ENCODE measurements at places on chromosomes 5 and 9.
A peak's percentile ranks its signal among the peaks of the same experiment; 100 is the strongest.

DNA sequence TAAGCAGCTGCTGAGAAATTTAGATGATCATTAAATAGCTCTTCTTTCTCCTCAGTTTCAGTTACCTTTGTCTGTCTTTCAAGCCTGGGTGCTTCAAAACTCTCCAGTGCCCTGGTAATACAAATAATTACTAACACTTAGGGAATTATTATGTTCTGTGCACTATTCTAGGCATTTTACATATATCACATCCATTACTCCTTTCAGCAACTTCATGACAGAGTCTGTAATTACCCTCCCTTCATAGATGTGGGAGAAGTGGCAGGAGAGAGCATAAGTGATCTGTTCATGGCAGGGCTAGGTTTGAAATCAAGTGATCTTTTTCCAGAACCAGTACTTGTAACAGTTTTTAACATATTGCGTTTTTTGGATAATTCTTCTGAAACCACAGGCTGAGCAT is 32.0 kb downstream of the MAN2A1 start:
- DNase-seq = no peak

DNA sequence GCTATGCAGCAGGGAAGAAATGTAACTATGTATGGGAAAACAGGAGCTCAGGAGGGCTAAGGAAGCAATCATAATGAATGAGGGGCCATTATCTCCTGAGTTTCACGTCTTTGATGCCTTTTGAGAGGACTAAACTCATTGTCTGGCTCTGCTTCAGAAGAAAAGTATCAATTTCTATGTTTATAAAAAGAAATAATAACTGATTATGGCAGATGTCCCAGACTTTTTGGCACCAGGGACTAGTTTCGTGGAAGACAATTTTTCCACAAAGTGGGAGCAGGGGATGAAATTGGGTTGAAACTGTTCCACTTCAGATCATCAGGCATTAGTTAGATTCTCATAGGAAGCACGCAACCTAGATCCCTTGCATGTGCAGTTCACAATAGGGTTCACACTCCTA is 8.7 kb upstream of the IL7R start:
- DNase-seq = no peak

- no peak for DNase-seq
Measured at GRCh38 chr9:110986529-110986928, 51.7 kb downstream of the LPAR1 start.

DNA sequence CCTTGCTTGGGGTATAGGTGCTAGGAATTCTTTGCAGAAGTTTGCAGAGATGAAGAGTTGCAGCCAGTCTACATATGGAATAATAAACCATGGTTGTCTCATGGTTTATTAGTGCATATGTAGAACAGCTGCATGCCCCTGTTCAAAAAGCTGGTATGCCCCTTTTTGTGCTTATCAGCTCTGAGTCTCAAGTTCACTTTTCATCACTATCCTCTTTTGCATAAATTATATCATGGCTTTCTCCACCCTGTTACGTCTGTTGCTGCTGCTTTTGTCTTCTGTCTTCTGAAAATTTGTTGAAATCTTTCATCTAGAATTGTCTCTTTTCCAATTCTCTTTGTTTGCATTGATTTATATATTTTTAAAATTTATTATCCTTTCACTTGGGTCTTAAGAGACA is 172.0 kb downstream of the CPLANE1 start:
- DNase-seq = no peak

DNA sequence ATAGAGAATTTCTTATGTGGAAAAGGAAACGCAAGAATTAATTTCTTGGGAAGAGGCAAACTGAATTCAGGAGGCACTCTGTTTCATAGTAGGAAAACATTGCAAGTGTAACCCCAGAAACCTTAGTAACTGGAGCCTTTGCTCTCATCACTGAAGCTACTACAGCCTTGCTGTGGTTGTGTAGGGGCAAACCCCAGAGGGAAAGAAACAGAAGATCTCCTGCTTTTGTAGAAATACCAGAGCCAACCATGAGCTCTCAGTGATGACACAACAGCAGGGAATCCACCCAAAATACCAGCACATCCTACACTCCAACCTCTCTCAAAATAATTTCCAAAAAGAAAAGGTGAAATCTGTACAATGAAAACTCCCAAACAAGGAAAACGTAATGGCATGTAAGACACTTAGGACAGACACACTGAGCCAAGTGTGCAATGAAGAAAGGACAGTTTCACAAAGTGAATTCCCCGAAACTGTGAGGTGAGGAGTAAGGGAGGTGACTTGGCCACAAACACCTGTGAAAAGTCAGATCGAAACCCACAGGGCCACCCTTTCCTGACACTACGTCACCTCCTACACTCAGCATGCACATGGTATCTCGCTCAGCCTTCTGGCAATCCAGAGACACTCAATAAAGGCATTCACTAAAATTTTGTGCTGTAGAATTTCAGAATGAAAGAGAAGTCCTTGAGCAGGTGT is 8.5 kb upstream of the ACSL6 start:
- DNase-seq = peak; percentile 54

DNA sequence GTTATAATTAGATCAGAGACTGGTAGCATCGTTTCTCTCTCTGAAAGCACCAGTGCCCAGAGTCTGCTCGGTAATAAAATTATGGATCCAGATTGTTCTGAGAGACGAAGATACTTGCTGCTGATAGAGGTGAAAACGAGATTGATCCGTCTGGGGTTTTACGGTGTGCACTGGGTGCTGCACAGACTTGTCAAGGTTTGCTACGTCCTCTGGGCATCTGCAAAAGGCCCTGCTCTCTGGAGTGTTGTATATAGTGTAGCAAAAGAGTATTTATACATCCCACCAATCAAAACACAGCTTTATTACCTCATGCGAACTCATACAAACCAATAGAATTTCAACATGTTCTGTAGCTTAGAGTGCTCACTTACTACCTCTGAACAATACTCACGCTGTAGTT is 219.3 kb downstream of the PBX3 start:
- DNase-seq = no peak

DNA sequence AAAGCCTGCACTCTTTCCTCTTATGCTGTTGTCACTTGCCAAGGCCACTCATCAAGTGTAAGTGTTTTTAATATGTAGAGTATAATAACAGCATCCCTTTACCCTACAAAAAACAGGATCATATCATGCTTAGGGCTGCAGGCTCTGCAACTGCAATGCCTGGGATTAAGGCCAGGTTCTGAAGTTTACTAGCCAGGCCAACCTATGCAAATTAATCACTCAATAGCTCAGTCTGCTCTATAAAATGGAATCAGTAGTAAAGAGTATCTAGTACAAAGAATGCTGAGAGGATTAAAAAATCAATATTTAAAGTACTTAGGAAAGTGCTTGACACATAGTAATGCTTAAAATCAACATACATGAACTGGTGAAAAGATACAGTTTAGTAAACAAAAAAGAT is 253.3 kb downstream of the EDIL3 start:
- no peak for DNase-seq

DNA sequence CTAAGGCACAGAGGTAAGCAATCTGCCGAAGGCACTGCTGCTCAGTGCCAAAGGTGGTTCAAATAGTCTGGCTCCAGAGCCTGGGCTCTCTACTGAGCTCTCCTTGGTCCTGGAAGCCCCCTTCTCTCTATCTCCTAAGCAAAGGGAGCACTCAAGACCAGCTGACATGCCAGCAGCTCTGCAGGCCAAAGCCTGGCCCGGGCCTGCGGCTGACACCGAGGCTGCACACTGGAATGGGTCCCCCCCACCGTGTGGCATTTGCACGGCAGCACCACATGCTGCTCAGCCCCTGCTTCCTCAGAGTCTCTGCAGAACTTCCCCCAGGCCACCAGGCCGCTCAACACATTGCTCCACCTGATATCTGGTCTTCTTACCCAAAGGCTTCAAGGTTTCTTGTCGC is 57.8 kb upstream of the GOLPH3 start:
- no peak for DNase-seq

DNA sequence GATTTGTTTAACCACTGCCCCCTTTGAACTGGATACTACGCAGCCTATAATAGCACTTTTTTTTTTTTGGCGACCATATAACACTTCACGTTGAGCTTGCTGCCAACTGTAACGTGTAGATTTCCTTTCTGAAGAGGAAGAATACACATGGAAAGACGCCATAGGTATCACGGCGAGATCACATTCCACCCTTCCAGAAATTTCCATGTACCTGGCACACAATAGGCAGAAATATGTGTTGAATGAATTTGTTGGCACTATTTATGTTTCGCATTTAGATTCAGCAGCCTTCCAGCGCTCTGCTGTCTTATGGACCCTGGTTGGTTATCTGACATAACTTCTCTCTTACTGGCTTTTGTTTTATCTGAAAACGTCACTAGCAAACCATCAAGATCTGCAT is 250.3 kb downstream of the SLIT3 start:
- DNase-seq = no peak

DNA sequence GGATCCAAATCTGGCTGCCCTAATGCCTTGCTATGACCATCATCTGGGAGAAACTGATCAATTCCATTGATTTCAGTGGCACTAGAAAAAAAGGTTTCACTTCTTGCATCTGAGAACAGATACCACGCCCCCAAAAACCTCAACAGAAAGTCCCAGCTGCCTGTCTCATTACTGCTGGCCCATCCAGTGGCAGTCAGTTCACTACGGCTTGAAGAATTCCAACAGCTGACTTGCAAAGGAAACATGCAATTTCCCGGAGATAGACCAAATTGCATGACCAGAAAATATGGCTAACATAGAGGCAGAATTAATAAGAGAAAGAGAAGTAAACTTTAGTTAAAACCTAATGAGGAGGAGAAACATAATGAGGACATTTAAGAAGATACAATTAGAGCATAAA is 48.6 kb downstream of the UGCG start:
- no peak for DNase-seq

GRCh38 chr5:1439388-1440097 is 5.7 kb downstream of the SLC6A3 start:
- no peak for DNase-seq

DNA sequence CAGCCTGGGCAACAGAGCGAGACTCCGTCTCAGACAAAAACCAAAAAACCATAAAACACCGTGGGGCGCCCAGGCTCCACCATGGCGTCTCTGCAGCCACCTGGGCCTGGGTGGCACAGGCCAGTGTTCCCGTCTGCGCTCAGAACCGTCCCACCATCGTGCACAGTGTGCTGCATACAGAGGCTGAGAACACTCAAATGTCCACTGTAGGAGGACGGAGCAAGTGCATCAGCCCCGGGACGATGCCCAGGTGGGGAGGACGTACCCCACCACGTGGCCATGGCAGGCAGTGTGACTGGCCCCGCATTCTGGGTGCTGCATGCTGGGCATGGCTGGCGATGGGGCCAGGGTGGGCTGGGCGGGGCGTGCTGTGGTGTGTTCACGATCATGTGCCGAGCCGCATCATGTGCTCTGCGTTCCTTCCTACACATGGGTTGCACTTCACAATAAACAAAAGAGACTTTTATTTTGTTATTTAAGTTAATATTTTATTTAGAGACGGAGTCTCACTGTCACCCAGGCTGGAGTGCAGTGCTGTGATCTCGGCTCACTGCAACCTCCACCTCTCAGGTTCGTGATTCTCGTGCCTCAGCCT is 37.8 kb downstream of the EXD3 start:
- DNase-seq = no peak

DNA sequence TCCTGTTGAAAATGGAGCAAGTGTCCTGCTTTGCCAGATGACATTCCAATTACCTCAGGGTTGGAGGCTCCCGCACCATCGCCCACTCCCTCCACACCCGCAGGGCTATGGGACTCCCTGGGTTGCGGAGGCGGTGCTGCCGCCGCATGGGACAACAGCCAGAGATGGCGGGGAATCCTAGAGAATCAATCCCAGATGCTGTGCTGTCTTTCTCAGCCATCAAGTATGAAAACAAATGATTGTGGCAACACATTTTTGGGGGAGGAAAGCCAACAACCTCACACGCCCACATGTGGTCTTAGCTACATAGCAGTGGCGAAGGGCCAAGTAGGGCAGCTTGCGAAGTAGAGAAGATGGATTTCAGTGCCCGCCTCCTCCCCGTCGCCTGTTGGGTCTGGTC is 46.7 kb downstream of the IL31RA start:
- DNase-seq = no peak

DNA sequence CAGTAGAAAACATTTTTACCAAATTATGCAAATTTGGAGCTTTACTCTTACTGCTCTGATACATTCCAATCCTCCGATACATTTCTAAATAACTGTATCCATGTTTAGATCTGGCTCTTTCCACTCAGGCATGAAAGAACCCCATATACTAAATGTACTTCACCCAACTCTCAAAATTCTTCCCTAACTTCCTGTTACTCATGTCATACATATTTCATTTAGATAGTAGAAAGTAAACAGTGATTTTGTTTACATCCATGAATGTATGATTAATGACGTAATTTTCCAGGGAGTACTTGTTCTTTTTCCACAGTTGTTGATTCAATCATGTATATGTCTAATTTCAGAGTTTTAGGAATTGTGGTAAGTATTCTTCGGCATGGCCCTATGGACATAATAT is 1426.5 kb upstream of the C9orf72 start:
- DNase-seq = no peak

- DNase-seq = no peak
Measured at GRCh38 chr5:122727112-122727541, 47.8 kb upstream of the SNX2 start.

DNA sequence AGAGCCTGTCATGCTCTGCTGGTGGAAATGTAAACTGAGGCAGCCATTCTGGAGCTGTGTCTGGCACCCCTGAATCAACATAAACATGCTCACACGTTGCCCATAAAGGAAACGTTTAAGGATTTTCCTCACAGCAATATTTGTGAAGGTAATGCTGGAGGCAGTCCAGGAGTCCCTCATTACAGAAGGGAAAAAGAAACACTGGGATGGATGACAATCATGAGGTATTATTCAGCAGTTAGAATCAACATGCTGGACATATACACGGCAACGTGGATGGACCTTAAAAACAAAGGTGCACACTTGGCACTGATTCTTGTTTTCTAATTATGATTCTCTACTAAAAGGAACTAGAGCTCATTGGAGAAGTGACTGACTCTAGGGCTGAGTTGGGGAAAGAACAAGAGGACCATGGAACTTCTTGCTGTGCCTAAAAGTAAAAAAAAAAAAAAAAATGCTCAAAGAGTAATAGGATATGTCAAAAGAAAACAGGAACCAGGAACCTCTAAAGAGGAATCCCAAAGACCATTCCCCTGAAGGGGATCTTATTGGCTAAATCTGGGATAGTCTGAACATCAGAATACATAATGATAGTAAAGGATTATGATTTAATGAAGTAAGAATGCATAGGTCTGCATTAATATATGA is 18.6 kb downstream of the B4GALT1 start:
- DNase-seq = no peak

DNA sequence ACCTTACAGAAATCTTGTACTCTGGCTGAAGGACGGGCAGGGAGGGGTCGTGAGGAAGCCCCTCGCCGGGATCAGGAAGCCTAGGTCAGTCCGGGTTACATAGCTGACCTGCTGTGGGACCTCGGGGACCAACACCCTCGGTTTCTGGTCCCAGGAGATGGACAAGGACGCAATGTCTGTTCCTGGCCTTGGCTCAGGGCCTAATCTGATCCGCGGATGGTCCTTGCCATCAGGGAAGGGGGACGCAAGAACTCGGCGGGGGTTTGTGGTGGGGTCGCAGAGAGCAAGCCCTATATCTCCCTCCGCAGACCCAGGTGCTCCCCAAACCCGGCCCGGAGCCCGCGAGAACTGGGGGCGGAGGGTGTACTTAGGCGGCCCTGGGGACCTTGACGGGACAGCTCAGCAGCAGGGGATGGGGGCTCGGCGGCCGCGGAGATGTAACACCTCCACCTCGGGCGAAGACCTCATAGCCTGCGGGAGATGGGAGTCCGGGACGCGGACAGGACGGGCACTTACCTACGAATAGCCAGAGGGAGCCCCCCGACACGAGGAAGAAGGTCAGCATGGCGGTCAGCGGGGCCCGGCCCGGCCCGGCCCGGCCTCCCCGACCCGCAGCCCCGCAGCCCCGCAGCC is 353 bp downstream of the ACSL6 start:
- DNase-seq = no peak
